ENCODE measurements at places on chromosomes 1 and 21.

DNA sequence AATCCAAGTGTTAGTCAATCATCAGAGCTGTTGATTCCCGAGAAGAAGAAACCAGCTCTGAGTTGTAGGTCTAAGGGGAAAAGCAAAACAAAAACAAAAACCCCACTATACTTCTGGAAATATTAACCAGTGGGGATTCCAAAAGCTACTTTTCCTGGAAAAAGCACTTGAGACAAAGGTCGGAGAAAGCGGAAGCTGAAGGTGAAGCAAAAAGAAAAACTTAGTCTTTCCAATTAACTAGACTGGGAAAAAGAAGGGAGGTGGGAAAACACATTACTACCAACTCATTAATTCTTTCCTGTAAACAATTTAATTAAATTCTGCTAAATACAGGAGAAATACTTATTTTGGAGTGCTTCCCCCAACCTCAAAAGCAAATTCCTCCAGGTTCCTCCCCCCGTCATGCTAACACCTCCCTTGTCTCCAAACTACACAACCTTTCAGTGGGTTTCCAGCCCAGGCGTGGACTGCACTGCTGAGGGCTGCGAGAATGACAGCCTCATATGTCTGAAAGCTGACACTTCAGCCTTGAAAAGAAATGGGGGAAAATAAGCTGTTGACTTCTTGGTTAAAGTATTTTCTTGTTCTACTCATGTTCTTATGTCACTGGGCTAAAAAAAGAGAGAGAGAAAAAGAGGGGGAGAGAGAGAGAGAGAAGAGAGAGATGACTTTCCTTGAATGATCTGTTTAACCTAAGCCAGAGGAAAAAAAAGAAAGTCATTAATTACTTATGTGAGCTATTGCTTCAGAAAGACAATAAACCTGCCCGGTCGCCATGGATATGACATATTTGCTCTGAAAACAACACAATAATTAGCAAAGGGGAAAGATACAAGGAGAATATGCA, 5.1 kb downstream of the CASZ1 start:
- DNase-seq = no peak

- no peak for DNase-seq
These were observed 158.2 kb downstream of the BARHL2 start for GRCh38 chr1:90558754-90559378.

- DNase-seq = no peak
These were observed 85.9 kb downstream of the UROD start for GRCh38 chr1:45097944-45098343.

GRCh38 chr1:223720971-223721591, 8.7 kb downstream of the CAPN2 start:
- no peak for DNase-seq

DNA sequence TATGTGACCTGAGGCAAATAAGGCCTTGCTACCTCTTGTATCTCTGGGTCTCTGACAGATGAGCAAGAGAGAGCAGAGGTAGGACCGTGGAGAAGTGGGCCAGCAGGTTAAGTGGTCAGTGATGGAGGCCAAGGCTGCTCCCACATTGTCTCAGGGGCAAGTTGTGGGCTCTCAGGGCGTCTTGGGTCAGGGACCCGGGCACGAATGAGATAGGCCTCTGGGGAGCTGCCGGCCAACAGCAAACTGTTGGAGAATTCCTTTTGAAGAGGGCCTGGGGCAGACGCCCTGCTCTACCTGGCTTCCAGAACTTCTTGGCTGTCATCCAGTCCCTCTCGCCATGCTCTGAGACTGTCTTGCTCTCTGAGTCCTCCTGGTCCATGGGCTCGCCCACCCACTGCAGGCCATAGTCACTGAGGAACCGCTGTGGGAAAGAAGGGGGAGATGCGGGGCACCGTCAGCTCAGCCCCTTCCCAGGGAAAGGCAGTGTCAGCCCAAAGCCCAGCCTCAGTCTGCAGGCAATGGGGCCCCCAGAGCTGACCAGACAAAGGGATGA, 12.4 kb downstream of the UBXN11 start:
- DNase-seq = no peak

- DNase-seq = no peak
These were observed 76.2 kb upstream of the TEKT2 start for GRCh38 chr1:36007741-36008140.

GRCh38 chr1:154851392-154852177, 18.5 kb downstream of the KCNN3 start:
- no peak for DNase-seq

- peak; percentile 78 for DNase-seq
These were observed 45.5 kb downstream of the TP73 start for GRCh38 chr1:3697810-3698209.

GRCh38 chr1:30286988-30287839, 436.2 kb downstream of the MATN1 start:
- no peak for DNase-seq

- DNase-seq = no peak
These were observed 1.9 kb downstream of the NLRP3 start for GRCh38 chr1:247417831-247418230.

DNA sequence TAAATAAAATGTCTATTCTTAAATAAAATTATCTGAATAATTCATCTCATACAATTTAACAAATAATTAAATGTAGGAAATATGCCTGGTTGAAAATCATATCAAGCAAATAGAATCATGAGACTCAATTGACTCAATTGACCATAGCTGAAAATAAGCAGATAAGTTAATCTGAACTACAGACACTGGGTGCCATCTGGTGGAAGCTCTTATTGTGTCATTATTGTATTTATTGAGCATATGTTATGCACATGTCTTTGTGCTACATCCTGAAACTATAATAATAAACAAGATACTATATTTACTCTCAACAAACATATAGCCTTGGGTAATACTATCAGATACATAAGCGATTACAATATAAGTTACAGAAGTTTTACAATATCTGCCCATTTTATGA, 41.0 kb downstream of the BRINP3 start:
- DNase-seq = no peak

DNA sequence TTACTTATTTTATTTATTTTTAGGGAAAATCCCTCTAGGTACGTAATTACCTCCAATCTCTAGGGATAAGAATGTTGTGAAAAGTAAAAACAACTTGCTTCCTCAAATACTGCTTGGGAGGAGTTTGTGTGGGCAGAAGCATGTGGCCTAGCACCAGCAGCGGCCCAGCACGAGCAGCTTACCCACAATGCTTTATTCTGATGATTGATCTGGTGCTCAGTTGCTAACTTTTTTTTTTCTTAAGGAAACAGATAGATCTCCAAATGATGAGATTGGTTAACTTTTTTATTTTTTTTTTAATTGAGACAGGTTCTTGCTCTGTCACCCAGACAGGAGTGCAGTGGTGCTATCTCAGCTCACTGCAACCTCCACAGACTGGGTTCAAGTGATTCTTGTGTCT, 4.2 kb downstream of the CLIC6 start:
- DNase-seq = no peak

GRCh38 chr1:54310439-54311328, 95.5 kb downstream of the SSBP3 start:
- DNase-seq = no peak

GRCh38 chr21:45078877-45079281, 4.5 kb downstream of the ADARB1 start:
- DNase-seq = no peak

DNA sequence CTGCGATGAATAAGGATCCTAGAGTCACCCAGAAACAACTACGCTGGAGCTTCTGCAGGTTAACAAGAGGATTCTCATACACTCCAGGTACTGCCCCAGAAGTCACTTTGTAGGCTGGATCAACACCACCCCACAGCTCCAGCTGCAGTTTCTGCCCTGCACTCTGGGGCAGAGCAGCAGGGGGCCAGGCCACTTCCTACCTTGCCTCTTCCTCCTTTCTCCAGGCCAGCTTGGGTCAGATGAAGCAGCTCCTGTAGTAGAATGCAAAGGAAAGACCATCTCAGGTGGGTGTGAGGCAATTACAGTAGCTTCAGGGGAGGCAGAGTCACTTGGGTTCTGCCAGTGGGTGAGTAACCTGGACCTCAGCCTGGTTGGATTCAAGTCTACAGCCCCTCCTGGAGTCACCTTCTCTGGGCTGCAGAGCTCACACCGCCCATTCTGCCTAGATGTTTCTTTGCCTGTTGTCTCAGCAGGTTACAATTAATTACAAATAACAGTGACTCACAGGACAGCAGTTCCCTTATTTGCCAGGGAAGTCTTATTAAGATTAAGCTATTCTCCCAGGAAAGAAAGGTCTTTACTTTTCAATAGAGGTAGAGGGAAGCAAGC, 24.4 kb upstream of the BCAR3 start:
- no peak for DNase-seq

Measured in NCI-H187 (cell line).